HCT116 (cell line): ENCODE measurements at places on chromosomes 16 and 17. TPM values are rescaled to one million over a fixed set of nuclear protein-coding genes. Genes with fewer than 3 reads are reported as not detected.

GRCh38 chr16:10741844-10742243 lies 1.8 kb upstream of the NUBP1 start:
- peaks cover 31% of the 10 kb centered on the region for H3K4me1 ChIP-seq
- no peak for DNase-seq
- no peaks in the 10 kb centered on the region for H3K27me3 ChIP-seq
- H3K27ac ChIP-seq: no peak overlapping the region

GRCh38 chr17:5986644-5987043 lies 83.5 kb upstream of the WSCD1 start:
- peaks cover 30% of the 10 kb centered on the region for H3K27me3 ChIP-seq
- no peak for DNase-seq
- no peaks in the 10 kb centered on the region for H3K36me3 ChIP-seq
- H3K27ac ChIP-seq: no peak overlapping the region
- no peak overlapping the region for H3K4me3 ChIP-seq

DNA sequence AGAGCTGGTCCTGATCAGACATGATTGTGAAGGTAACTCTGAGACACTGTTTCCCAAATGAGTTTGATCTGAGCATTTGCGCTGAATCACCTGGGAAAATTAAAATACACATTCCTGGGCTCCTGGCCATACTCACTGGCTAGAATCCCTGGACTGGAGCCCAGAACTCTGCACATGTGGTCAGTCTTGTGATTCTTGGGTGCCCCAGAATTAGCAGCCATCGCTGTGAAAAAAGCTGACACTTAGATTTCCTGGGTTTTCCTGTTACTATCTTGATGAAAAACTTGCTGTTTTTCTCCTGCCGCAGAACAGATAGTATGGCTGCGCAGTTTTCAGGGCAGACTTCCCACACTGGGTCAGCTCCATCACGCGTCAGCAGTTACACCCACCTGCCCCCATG lies 24.6 kb downstream of the NECAB2 start:
- no peak overlapping the region for H3K4me3 ChIP-seq
- peaks cover 8% of the 10 kb centered on the region; the same call in 1 of the 2 replicates for H3K4me1 ChIP-seq
- DNase-seq: no peak

DNA sequence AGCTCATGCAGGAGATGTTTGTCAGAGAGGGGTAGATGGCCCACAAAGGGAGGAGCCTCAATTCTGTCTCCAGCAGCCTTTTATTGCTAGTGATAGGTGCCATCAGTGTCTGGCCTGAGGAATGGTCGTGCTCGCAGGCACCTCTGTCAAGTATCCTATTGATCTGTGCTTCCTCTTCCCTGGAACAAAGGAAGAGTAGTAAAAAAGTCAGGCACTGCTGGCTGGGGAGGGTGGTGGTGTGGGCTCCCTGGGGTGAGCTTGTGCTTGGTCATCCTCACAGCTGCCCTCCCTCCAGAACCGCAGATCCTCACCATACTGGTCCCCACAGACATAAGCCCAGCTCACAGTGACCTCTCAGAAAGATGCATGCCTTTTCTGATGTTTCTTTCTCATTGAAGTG lies 15.0 kb upstream of the SALL1 start:
- H3K4me3 ChIP-seq: no peak overlapping the region
- no peaks in the 10 kb centered on the region for H3K4me1 ChIP-seq
- H3K36me3 ChIP-seq: no peaks in the 10 kb centered on the region
- DNase-seq: no peak
- H3K27ac ChIP-seq: no peak overlapping the region
- no peaks in the 10 kb centered on the region for H3K27me3 ChIP-seq

- H3K4me1 ChIP-seq: peaks cover 2% of the 10 kb centered on the region
- peak; percentile 15 for DNase-seq
- H3K27ac ChIP-seq: no peak overlapping the region
- no peaks in the 10 kb centered on the region for H3K27me3 ChIP-seq
- no peaks in the 10 kb centered on the region for H3K36me3 ChIP-seq
- no peak overlapping the region for H3K4me3 ChIP-seq
Measured at GRCh38 chr16:54282202-54282927, 4.2 kb downstream of the IRX3 start.

DNA sequence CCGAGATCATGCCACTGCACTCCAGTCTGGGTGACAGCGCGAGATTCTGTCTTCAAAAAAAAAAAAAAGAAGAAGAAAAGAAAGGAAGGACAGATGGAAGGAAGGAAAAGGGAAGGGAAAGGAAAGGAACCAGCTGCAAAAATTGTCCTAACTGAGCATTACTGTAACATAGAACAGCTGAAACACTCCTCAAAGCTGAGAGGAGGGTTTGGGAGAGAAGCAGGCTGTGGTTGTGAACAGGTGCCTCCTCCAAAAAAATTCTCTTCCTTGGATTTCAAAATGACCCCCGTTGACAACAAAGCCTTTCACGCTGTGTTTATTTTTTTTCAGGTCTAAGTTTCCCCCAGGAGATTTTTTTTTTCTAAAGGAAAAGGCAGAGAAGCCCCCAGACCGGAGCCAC lies 541.4 kb downstream of the WWOX start:
- no peak for DNase-seq
- no peaks in the 10 kb centered on the region for H3K36me3 ChIP-seq
- H3K4me3 ChIP-seq: no peak overlapping the region
- no peaks in the 10 kb centered on the region for H3K27me3 ChIP-seq

DNA sequence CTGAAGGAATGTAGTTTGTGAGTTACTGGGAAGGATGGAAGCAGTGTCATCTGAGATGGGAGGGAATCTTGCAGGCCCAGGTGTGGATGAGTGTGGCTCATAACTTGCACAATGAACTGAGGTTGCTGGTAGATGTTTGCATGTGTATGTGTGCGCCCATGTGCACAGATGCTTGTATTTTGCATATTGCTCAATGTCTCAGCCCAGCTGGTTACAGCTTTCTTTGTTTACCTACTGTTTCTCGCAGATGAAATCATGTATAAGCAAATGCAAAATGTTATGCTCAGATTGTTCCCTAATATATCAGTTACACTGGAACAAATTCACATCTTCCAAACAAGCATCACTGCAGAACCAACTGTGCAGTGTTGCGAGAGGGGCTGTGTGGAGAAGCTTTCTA lies 452.2 kb upstream of the EEF2KMT start:
- no peak overlapping the region for H3K4me3 ChIP-seq
- no peaks in the 10 kb centered on the region for H3K4me1 ChIP-seq
- DNase-seq: no peak
- H3K36me3 ChIP-seq: no peaks in the 10 kb centered on the region

DNA sequence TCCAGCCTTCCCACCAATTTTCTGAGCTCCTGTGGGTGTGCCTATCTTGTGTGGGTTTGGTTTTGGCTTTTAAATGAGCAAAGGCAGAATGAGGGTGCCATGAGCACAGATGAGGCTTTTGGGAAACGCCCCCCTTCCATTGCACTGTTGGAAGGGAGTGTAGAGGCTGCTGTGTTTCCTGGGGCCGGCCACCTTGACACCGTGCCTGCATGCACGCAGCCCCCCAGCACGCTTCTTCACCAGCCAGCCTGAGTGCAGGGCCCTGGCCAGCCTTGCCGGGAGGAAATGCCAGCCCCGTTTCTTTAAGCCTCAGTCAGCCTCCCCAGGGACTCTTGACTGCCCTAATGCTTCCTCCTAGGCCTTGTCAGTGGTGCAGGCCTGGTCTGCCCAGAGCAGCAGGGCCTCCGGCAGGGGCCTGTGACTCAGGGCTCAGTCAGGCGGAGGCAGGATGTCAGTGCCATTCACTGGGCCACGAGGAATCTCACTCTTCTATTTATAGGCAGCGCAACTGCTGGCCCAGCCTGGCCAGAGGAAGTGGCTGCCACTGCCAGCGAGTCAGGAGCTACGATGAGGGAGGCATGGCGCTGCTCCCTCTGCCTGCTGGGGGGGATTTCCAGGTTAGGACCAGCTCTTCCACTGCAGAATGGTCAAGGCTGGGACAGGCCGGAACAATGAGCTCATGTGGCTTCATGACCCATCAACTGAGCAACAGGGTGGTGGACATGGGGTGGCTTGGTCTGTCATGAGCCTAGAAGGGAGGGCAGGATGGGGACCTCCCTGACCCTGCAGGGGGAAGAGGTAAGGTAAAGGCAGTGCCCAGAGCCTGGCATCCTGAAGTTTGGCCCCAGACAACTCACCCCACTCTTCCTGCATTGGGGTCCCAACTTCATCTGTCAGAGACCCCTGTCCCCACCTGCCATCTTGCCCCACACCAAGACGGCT lies 205.2 kb downstream of the RAB11FIP4 start:
- H3K4me3 ChIP-seq: no peak overlapping the region
- DNase-seq: peak; percentile 77
- H3K27ac ChIP-seq: peak overlapping the region; percentile 69
- no peaks in the 10 kb centered on the region for H3K27me3 ChIP-seq

DNA sequence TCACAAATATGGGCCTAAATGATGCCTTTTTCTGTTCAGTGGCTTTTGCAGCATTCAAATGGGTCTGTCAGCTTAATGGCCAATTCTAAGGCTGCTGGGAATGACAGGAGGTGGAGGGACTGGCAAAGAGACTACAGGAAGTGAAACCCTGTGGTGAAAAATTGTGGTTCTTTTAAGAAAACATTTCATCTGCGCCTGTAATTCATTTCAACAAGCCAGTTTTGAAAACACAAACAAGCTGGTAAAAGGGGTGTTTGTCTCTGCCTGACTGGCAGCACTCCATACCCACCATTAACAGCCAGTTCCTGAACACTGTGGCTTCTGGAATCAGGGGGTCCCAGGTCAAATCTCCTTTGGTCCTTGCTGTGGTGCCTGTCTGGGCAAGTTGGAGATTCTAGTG lies 3.6 kb upstream of the KDM8 start:
- H3K27ac ChIP-seq: no peak overlapping the region
- H3K4me1 ChIP-seq: peaks cover 7% of the 10 kb centered on the region
- H3K36me3 ChIP-seq: no peaks in the 10 kb centered on the region
- no peak overlapping the region for H3K4me3 ChIP-seq
- no peak for DNase-seq
- no peaks in the 10 kb centered on the region; the same call in 1 of the 2 replicates for H3K27me3 ChIP-seq

GRCh38 chr16:86680661-86681030 lies 102.3 kb downstream of the FOXL1 start:
- H3K27me3 ChIP-seq: no peaks in the 10 kb centered on the region
- peaks cover 17% of the 10 kb centered on the region for H3K4me1 ChIP-seq
- no peak overlapping the region for H3K27ac ChIP-seq
- H3K36me3 ChIP-seq: no peaks in the 10 kb centered on the region
- H3K4me3 ChIP-seq: no peak overlapping the region
- no peak for DNase-seq

GRCh38 chr16:79074541-79074940 lies 526.0 kb downstream of the MAF start:
- no peaks in the 10 kb centered on the region for H3K36me3 ChIP-seq
- no peaks in the 10 kb centered on the region for H3K27me3 ChIP-seq

DNA sequence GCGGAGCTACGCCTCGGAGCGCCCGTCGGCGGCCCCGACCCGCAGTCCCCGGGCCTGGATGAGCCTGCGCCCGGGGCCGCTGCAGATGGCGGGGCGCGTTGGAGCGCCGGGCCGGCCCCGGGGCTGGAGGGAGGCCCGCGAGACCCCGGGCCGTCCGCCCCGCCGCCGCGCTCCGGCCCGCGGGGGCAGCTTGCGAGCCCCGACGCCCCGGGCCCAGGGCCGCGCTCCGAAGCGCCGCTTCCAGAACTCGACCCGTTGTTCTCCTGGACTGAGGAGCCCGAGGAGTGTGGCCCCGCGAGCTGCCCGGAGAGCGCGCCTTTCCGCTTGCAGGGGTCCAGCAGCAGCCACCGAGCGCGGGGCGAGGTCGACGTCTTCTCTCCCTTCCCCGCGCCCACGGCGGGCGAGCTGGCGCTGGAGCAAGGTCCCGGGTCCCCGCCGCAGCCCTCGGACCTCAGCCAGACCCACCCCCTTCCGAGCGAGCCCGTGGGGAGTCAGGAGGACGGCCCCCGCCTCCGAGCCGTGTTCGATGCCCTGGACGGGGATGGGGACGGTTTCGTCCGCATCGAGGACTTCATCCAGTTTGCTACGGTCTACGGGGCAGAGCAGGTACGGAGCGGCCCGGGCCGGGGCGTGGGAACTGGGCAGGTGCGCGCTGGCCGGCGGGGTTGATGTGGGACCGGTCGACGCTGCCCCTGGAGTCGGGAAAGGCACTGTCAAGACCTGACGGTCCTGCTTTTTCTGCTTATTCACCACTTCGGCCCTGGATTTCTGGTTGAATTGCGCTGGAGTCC lies 861 bp downstream of the RAB11FIP3 start:
- peak overlapping the region; percentile 43; the same call in 1 of the 2 replicates for H3K27ac ChIP-seq
- peaks cover 35% of the 10 kb centered on the region for H3K4me1 ChIP-seq
- no peak for DNase-seq
- peak overlapping the region; percentile 59 for H3K4me3 ChIP-seq
- no peaks in the 10 kb centered on the region for H3K27me3 ChIP-seq

GRCh38 chr16:60788631-60789030 lies 1247.6 kb downstream of the CDH8 start:
- H3K4me1 ChIP-seq: no peaks in the 10 kb centered on the region
- no peaks in the 10 kb centered on the region for H3K36me3 ChIP-seq
- no peak overlapping the region for H3K27ac ChIP-seq
- no peaks in the 10 kb centered on the region for H3K27me3 ChIP-seq

GRCh38 chr16:67727521-67728485 lies 8.7 kb upstream of the GFOD2 start:
- no peak overlapping the region for H3K4me3 ChIP-seq
- no peaks in the 10 kb centered on the region for H3K27me3 ChIP-seq
- DNase-seq: no peak
- no peak overlapping the region for H3K27ac ChIP-seq
- no peaks in the 10 kb centered on the region for H3K4me1 ChIP-seq

- peaks cover 19% of the 10 kb centered on the region for H3K36me3 ChIP-seq
- no peak overlapping the region for H3K4me3 ChIP-seq
- H3K27me3 ChIP-seq: no peaks in the 10 kb centered on the region
- no peak for DNase-seq
- peaks cover 3% of the 10 kb centered on the region; the same call in 1 of the 2 replicates for H3K4me1 ChIP-seq
Measured at GRCh38 chr16:31078597-31079341, 4.5 kb downstream of the ZNF646 start.

DNA sequence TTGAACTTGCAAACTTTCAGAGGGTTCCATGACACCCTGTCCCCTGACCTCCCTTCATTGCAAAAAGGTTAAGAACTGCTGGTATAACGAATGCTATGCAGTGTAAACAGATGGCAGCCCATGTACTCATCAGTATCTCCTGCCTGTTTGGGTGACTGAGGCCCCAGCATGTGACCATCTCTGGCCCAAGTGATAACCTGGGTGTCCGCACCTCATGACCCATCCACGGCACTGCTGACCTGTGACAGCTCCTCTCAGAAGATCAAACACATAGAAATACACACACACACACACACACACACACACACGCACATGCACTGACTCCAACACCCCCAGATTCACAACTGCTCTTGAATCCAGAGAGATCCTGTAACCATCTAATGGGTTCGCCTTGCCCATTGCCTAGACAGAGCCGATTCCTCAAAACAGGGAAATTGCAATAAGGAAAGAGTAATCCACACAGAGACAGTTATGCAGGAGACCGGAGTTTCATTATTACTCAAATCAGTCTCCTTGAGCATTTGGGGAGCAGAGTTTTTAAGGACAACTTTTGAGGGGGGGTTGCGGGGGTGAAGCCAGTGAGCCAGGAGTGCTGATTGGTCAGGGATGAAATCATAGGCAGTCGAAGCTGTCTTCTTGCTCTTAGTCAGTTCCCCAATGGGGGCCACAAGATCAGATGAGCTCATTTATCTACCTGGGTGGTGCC lies 11.3 kb upstream of the PHOSPHO1 start:
- no peak for DNase-seq
- no peaks in the 10 kb centered on the region for H3K27me3 ChIP-seq
- no peaks in the 10 kb centered on the region for H3K36me3 ChIP-seq
- H3K4me1 ChIP-seq: no peaks in the 10 kb centered on the region
- no peak overlapping the region for H3K4me3 ChIP-seq

The PAQR4 gene
- total RNA-seq: 45.6 TPM

The GP1BA gene
- total RNA-seq: not detected

The TBC1D26 gene
- total RNA-seq: 1.1 TPM

The TEX14 gene
- 0.89 TPM for total RNA-seq

The RPRML gene
- total RNA-seq: not detected

The NLRC3 gene
- 0.15 TPM for total RNA-seq
